ENCODE measurements at places on chromosomes 2 and 18.
A peak's percentile ranks its signal among the peaks of the same experiment; 100 is the strongest.

GRCh38 chr2:11812466-11813248 is 66.2 kb downstream of the LPIN1 start:
- DNase-seq = no peak

- no peak for DNase-seq
These were observed 96.3 kb upstream of the THUMPD2 start for GRCh38 chr2:39875182-39875913.

- no peak for DNase-seq
These were observed 18.9 kb downstream of the SMAD7 start for GRCh38 chr18:48931680-48932461.

DNA sequence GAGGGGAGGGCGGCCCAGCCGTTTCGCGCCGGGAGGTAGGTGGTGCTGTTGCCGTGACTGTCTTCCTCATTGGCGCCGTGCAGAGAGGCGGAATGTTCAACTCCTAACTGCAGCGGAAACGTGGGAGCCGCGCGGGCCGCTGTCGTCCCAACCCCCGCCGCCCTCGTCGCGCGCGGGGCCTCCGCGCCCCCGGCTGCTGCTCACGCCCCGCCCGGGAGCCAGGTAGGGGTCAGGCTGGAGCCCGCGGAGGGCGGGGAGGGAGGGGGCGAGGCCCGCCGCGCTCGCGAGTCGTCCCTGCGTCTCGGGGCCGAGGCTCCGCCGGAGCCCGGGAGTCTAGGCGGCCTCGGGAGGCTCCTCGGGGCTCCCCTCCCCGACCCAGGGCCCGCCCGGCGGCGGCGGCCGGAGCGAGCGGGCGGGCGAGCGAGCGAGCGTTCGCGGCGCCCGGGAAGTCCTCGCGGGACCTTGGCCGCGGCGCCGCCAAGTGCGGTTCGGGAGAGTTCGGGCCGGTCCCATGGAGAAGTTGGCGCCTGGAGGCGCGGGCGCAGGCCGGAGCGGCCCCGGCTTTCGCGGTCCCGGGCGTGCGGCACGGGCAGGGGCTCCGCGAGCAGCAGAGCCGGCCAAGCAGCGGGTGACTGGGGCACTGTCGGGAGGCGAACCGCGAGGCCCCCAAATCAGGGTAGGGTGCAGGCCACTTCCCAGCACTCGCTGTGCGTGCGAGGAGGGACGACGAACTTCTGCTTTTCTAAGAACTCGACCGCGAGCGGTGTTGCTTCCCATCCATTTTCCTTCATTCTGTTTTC is at the start of gene MAP3K20:
TSS of gene MAP3K20 (plus strand) at position 66 of the 800 bp plus-strand sequence. CDS start 15,186 bp downstream, outside the sequence.
- DNase-seq = peak; percentile 2

DNA sequence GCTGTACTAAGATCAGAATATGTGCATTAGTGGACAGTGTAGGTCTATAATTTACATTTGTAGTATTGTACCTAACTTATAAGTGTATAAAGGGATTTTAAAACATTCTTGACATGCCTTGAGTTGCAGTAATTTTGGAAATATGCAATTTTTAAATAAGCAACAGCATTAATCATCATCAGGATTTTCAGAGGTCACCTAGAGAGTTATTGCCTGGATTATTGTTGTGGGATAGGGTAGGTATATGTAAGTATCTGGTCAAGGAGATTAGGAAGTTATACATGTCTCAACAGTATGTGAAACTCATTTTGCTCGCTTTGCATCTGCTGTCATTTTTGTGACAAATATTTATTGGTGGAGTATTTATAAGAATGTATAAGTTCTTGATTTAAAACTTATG is 184.2 kb downstream of the WDR7 start:
- DNase-seq = no peak

- DNase-seq = no peak
These were observed 99.3 kb downstream of the GATA6 start for GRCh38 chr18:22268641-22269128.
